Inflammatory macrophage (primary cell): ENCODE measurements at places on chromosomes 13 and 19.
A peak's percentile ranks its signal among the peaks of the same experiment; 100 is the strongest.

- no peak for DNase-seq
These were observed 27.3 kb downstream of the TM9SF2 start for GRCh38 chr13:99528547-99528946.

GRCh38 chr13:110850840-110851239 is 64.0 kb downstream of the ANKRD10 start:
- no peak for DNase-seq

DNA sequence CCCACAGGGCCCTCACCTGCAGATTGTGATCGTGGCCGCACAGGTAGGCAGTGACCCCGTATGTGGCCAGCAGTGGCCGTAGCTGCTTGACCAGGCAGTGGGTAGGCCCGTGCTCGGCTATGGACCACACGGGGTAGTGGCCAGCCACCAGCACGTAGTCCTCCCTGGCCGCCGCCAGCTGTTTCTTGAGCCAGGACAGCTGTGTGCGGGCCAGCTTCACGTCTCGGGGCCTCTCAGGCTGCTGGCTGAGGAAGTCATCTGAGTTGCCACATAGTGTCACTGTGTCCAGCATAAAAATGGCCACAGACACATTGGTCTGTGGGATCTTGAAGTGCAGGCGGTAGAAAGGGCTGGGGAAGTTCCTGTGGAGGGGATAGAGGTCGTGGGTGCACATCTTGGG is 1.2 kb downstream of the ACP5 start:
- DNase-seq, result peak; percentile 63

DNA sequence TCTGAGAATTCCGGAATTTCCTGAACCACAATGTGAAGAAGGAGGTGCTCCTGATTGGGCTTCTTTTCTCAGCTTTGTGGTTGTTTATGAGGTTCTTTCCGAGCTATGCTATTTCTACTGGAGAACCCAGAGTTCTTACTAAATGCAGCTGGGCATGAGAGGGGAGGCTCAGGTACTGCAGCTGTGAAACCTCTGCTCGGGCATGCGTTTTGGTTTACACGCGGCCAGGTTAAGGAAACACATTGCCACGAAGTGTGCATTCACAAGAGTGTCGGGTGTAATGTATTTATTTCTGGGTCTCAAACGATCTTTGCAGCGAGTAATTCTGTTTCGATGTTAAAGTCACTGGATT is 661 bp upstream of the MIR17HG start:
- DNase-seq, result no peak

- peak; percentile 42 for DNase-seq
These were observed at the start of gene SMAD9 for GRCh38 chr13:36919833-36920615. TSS of gene SMAD9 (minus strand) at chr13:36920238. CDS start at chr13:36879689, 40,549 bp downstream.

DNA sequence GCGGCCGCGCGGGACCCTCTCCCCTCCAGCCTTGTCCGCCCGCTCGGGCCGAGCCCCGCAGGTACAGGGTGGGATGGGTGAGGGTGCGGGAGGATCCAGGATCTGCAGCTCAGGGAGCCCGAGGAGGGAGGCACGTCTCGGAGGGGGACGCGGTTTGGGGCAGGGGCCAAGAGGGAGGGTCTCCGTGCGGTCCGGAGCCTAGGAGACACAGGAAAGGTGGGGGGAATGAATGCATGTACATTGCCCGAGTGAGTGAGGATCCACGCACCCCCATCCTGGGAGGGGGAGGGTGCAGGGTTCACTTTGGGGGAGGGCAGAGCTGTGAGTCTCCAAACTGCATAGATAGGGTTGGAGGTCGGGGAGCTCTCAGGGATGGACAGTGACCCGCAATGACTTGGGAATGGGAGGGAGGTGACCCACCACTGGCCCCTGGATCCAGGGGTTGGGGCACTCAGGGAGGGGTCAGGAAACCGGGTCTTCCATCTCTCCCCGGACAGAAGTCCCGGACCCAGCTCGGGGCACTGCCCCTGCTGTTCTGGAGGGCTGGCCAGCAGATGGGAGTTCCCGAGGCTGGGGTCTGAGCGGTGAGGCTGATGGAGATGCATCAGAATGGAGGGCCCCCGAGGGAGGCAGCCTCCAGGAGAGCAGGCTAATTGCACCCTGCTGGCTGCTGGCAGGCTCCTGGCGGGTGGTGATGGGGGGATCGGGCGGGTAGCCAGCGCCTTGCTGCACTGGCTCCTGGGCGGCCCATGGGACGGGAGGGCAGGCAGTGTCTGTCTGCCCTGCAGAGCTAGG is 547 bp downstream of the KCNN1 start:
- no peak for DNase-seq

DNA sequence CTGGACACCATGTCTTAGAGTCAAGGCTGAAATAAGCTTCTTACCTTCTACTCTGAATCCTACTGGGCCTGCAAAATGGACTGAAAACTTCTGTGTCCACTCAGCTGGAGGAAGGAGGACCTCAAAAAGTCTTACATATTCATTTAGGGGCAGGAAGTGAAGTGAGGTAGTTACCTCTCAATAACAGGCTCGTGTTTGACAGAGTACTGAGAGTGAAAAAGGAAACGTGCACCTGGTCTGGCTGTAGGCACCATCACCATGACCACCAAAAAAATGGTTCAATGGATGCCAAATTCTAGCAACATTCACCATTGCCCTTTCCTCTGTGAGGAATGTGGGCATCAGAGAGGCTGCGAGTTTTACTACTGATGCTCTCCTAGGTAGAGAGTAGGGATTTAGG is 176.2 kb downstream of the RFC3 start:
- DNase-seq, result no peak

GRCh38 chr13:56861476-56861875 is 279.2 kb upstream of the PRR20A start:
- DNase-seq, result no peak

GRCh38 chr19:42191855-42192254 is 25.6 kb downstream of the DEDD2 start:
- peak; percentile 73 for DNase-seq

GRCh38 chr13:45861322-45861721 is 9.8 kb upstream of the SIAH3 start:
- no peak for DNase-seq

DNA sequence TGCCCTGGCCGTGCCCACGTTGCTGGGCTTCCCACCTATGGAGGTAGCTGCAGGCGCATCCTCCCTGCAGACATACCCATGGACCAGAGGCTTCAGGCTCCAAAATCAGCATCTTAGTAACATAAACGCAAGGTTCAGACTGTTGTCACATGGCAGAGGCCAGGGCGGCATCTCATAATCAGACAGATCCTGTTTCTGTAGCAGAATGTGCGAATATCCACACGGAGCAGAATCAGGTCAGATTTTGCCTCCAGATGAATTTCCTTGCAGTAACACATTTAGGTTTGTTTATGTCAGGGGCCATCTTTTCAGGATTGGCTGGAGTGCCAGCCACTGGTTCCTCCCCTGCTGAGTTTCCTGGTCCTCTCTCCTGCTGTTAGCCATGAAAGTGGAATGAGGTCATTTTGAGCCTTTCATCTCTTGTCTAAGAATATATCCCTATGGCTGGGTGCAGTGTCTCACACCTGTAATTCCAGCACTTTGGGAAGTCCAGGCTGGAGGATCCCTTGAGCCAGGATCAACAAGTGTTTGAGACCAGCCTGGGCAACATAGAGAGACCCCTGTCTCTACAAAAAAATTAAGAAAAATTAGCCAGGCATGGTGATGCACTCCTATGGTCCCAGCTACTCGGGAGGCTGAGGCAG is 20.5 kb downstream of the SMARCA4 start:
- no peak for DNase-seq

DNA sequence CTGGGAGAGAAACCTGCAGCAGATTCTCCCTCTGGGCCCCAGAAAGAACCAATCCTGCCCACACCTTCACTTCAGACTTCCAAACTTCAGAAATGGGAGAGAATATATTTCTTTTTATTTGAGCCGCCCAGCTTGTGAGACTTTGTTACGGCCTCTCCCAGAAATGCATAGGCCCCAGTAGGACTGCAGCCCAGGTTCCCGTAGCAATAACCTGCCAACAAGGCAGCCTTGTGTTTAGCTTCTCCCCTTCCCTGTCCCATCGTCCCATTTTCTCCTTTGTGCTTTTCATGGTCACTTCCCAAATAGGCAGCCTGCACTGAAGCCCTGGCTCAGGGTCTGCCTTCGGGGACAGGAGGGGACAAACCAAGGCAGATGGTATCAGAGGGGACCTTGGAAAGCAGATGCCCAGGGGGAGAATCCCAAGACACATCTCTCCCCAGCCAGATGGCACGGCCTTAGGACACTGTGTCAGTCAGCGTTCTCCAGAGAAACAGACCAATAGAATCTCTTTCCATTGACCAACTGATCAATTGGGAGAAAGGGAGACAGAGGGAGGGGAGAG is 3.7 kb upstream of the ARHGEF7 start:
- DNase-seq, result no peak

- no peak for DNase-seq
These were observed 1006.5 kb downstream of the DIAPH3 start for GRCh38 chr13:59157181-59157580.

DNA sequence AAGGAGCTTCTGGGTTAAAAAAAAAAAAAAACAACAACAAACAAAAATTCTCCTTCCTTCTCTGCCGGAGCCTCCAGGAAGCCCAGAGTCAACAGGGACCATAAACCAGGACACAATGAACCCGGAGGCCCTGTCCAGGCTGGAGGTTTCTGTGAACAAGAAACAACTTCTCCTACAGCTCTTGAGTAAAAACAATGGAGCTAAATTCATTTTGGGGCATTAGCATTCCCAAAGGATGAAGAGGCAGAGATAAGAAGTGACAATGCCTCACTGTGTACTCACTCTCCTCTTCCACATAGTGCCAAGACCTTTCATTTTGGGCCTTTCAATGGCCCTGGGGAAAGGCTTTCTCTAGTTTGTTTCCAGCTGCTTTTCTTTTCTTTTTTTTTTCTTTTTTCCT is 9.0 kb downstream of the RHPN2 start:
- DNase-seq, result no peak

DNA sequence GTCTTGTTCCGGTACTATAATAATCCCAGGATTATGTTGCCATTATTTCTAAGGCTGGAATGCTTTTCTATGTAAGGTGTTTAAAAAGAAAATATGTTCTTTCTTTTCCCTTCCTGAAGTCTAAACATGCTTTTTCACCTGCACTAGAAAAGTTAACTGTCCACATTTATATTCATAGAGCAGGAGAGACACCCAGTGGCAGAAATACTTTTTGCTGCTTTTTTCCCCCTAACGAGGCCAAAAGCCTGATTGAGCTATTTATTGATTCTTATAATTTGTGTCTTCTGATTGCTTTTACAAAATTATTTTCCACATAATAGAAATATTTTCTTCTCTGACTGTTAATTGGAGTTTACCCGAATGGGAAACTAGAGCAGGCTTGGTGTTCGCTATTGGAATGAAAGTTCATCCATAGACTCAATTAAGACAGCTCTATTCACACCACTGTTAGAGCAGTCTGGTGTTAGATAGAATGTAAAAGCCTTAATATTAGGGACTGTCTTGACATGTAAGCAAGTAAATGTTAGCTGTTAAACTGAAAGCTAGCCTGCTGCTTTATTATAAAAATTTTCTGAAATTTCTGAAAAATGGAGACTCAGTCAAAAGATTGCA is 15.8 kb downstream of the GPR180 start:
- peak; percentile 35 for DNase-seq

GRCh38 chr13:67225252-67226159 is 4.6 kb downstream of the PCDH9 start:
- no peak for DNase-seq

GRCh38 chr13:76014406-76015318 is 378.5 kb downstream of the LMO7 start:
- no peak for DNase-seq

- peak; percentile 68 for DNase-seq
These were observed 5.7 kb downstream of the MIDN start for GRCh38 chr19:1254081-1254527.

DNA sequence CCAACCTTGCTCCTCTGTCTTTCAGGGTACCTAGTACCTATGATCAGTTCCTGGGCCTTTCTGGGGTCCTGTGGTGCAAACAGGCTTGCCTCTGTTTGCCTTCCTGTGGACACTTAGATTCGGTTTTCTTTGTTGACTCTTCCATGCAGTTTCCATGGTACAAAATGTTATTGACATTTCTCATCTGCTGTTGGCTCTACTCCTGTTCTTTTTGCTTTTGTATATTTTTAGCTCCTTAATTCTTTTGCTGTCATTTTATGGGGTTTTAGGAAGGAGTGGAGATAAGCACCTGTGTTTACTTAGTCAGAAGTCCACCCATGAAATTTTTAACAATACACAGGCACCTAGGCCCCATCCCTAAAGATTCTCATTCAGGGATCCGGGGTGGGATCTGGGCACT is 20.5 kb upstream of the CNMD start:
- no peak for DNase-seq

DNA sequence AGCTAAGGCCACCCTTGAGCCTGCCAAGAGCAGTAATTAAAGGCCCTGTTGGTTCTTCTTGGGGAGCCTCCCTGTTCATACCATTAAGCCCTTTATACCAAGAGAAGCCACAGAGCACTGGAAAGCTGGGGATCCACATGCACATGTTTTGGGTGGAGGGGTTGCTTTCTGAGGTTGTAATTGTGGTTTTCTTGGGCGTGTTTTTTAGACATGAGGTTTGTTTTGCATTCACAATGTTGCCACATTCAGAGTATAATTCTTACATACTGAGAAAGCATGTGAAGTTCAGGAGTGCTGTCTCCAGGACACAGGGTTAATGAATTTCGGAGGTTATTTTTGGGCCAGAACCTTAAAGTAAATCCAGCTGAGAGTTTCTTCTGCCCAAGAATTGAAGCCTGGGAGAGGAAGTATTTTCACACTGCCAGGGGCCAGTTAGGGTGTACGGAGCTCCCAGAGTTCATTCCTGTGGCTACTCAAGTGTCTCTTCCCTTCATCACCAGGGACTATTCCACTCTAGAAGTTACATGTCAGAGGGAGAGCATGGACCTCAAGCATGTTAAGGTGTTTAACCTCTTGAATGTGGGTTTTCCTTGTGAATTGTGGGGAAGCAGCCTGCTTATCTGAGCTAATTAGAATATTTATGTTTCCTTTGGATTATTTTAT is 37.0 kb downstream of the ZNF136 start:
- no peak for DNase-seq

DNA sequence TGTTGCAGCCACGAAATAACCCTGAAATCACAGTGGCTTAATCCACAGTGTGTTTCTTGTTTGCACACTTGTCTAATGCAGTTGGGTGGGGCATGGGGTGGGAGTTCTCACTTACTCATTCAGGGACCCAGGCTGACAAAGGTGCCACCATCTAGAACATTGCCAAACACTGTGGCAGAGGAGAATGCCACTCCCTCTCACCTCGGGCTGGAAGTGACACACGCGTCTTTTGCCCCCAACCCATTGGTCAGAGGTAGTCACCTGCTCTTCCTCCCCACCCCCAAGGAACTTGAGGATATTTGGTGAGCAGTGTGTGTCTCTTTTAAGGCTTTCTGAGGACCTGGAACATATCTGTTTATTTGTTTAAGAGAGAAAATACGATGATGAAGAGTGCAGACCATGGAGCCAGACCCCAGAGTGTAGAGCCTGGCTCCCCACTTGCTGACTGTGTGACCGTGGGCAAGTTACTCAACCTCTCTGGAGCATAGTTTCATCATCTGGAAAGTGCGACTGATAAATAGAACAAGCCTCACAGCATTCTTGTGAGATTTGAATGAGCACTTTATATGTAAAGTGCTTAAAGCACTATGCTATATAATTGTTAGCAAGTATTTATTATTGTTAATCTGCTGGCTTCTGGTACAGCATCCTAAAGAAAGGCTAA is 17.4 kb downstream of the GPR183 start:
- no peak for DNase-seq
